ENCODE measurements at places on chromosomes 7 and 10.

DNA sequence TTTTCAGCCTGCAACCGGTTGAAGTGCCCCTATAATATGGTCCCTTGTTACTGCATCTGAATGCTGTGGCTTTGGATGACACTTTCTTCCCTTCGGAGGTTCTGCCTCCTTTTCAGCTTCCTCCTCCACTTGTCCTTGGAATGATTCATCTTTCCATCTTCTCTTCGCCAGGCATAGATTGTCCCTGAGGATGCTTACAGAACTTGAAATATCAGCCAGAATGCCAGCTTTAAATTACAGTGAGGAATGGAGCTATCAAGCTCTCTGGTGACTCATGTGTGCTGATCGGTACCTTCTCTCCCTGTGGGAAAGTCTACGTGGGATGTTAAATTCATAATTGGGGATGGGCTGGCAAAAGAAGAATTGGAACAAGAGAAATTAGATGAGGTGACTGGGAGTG is 45.9 kb upstream of the PDK4 start:
- DNase-seq: no peak

DNA sequence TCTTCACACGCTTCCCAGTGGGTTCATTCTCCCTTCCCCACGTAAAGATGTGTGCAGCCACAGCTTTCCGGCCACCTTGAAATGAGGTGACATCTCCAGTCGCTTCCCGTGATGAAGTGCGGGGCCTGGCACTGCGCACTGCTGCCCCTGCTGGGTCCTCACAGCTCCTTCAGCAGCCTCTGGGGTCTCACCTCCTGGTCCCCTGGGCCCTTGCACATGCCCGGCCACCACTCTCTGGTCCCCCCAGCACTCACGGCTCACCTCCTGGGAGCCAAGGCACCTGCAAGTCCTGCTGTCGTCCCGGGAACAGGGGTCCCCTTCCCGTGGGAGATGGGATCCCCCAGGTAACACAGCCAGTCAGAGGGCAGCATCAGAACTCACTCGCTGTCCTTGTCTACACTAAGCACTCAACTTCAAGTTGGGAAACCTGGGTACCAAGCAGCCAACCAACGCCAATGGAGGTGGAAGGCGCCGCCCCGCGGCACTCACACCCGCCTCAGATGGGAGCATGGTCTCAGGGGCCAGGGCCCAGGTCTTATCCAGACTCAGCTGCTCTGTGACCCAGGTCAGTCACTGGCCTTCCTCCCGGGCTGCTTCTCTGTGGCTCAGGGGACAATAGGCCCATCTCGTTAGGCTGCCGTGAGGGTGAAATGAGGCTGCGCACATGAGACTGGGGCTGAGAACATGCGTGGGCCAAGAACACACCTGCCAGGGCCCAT is 176.2 kb downstream of the PTPRN2 start:
- no peak for DNase-seq

DNA sequence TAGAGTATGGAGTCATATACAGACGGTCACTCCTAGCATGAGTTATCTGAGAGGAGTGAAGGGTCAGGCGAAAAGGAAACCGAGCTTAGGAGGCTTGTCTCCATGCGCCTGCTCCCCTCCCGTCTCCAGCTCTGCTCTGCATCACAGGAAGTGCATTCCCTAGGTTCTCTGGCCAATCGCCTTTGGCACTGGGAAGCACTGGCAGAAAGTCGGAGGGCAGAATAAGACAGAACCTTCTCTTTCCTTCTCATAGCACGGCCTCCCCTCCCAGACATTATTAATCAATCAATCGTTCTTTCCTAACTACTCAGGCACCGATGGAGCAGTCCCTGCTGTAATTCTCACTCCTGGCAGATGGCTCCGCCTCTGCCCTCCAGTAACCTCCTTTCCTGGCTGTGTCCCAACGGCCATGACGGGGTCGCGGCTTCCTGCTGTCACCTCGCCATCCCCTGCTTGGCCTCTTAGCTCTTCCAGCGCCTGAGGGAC is 177.1 kb downstream of the FRMD4A start:
- DNase-seq: no peak

DNA sequence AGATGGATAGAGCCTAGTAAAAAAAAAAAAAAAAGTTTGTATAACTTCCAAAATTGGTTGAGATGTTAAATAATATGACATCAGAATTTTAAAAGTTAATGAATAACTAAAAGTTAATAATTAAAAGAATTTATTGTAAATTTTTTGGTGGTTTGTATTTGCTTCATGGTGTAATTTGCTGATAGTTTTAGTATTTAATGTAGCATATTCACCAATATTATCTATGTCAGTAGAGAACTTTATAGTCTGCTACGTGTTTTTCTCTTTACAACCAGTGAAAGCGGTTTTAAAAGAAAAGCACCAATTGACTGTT is 51.8 kb upstream of the STEAP4 start:
- no peak for DNase-seq

- no peak for DNase-seq
Observed at GRCh38 chr7:19392246-19392645, 247.0 kb upstream of the FERD3L start.

- DNase-seq: no peak
Observed at GRCh38 chr10:79349766-79350406, 2.6 kb downstream of the PPIF start.

- DNase-seq: no peak
Observed at GRCh38 chr7:81725812-81726127, 44.1 kb downstream of the HGF start.

DNA sequence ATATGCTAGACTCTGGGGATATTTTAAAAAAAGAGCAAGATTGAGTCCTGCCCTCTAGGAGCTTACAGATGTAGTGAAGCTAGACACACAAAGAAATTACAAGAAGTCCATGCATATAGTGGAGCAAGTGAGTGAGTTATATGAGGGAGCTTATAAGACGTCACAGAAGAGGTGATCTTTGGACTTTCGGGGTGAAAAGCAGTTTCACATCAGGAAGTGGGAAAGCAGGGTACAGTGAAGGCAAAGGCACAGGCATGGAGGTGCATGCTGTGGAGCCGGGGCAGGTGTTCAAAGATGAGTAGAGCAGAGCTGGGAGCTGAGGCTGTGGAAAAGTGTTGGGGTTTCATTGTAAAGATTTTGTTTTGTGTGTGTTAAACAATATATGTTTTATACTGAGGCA is 38.5 kb upstream of the EXOC6 start:
- DNase-seq: no peak

- DNase-seq: no peak
Observed at GRCh38 chr10:77036276-77036675, 601.3 kb downstream of the KCNMA1 start.

DNA sequence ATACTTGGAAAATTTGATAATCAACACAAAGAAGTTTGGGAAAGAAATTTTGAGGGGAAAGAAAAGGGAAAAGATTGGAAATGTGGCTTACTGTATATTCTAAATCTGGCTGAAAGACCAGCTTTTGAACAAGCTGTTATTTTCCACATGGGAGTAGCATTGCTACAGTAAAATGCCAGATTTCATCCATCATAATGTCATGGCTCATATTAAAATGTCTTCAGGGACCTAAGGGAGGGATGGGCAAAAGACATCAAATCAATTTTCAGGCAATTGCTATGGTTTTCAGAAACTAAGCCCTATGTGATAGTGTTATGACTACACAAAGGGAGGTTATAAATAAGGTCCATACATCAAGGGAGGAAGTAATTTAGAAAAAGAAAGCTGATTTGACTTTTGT is 1116.9 kb upstream of the CELF2 start:
- DNase-seq: no peak

- DNase-seq: no peak
Observed at GRCh38 chr7:105057472-105057871, 43.5 kb downstream of the KMT2E start.

- DNase-seq: no peak
Observed at GRCh38 chr7:32506266-32507054, 11.2 kb downstream of the AVL9 start.

GRCh38 chr10:101226491-101227428 is 2.5 kb downstream of the LBX1 start:
- DNase-seq: no peak

DNA sequence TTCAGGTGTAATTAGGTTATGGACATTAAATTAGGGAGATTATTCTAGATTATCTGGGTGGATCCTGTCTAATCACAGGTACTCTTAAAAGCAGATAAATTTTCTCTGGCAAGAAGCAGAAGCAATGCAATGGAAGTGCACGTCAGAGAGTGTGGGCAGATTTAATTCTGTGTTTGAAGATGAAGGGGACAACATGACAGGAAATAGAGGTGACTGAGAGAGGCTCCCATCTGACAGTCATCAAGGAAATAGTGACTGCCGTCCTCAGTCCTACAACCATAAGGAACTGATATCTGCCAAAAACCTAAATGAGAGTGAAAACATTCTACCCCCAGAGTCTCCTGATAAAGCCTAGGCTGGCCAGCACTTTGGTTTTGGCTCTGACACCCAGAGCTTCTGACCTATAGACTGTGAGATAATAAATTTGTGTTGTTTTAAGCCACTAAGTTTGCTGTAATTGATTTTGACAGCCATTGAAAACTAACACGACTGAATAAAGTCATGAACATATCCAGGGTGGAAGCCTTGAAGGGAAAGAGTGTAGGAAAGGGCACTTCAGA is 30.5 kb upstream of the DDX50 start:
- DNase-seq: no peak

DNA sequence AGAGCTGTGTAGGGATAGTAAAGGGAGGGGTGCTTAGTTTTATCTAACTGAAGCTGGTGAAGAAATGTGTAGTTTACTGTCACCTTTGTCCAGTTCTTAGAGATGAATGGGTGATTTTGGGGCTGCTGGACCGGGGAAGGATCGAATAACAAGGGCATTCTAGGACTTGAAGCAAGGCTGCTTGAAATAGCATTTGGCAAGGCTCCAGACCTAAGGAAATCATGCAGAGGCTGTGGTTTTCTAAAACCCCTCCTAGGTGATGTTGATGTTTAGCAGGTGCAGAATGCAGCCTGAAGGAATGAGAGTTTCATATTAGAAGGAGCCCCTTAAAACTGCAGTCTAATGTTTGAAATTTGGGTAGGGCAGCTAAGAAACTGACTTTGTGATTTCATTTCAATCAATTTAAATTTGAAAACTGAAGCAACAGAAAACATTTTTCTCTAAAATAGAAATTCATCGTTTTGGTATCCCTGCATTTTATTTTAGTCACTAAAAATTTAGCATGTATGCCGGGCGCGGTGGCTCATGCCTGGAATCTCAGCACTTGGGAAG is 68.5 kb downstream of the TET1 start:
- no peak for DNase-seq

DNA sequence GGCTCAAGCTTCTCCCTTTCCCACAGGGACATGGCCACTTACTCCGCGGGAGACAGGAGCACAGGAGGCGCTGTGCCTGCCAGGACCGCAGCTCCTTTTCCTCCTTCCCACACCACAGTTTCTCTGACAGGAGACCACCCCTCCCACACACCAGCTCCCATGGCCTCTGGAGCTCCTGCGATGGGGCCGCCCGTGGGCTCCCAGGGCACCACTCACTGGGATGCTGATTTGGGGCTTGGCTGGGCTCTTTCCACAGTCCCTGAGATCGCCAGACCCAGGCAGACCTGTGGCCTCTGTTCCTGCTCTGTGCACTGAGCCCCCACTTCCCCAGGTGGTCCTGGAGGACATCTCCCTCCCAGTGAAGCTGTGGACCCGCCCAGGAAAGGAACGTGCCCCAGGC is 226.9 kb upstream of the SHH start:
- no peak for DNase-seq

DNA sequence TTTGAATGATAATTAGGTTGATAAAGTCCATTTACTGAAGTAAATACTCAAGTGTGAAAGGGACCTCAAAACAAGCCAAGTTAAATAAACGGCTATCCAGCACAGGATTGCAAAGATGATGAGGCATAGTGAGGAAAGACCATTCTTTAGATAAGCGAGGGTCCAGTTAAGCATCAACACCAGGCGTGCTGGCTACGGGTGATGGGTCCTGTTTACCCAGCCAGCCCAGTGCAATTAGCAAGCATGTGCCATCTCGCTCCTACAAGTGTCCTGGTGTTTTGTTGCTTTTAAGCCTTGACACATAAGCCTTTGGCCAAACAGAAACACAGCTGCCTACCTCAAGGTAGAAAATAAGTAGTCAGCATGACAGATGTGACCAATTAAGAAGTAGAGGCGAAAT is 7.1 kb downstream of the NEBL start:
- DNase-seq: no peak

- DNase-seq: no peak
Observed at GRCh38 chr10:75117995-75118394, 6.5 kb downstream of the SAMD8 start.

GRCh38 chr7:143373255-143373794 is 7.8 kb upstream of the ZYX start:
- no peak for DNase-seq

DNA sequence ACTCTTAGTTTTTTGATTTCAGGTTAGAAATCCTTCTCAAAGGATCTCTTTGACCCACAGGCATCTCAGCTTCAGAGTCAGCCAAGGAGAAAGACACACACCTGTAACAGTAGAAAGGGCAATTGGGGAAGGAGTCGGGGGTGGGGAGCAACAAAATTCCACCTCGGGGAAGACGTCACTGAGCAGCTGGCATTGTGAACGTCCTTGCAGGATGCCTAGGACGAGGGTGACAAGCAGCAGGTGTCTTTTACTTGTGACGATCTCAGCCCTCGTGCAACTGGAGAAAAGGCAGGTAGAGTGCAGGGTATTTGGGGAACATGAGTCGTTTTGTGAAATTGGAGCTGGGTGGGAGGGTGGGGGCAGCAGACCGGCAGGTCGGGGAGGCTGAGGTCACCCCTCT is 627.0 kb downstream of the ACTR3B start:
- DNase-seq: no peak

GRCh38 chr7:151451156-151451555 is 11.2 kb upstream of the CRYGN start:
- DNase-seq: no peak

DNA sequence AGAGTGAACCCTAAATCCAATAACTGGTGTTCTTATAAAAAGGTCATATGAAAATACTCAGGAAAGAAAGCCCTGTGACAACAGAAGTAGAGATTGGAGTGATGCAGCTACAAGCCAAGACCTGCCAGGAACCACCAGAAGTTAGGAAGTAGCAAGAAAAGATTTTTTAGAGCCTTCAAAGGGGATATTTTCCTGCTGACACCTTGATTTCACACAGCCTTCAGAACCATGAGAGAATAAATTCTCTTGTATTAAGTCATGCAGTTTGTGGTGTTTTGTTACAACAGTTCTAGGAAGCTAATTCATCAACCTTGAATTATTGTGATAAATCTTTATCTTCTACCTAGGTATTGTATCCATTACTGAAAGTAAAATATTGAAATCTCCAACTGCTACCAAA is 81.0 kb downstream of the HYCC1 start:
- no peak for DNase-seq
